ENCODE measurements at places on chromosomes 1 and 21.

- H3K4me1 ChIP-seq, result peaks cover 3% of the 10 kb centered on the region
- H3K36me3 ChIP-seq, result no peaks in the 10 kb centered on the region
- no peak overlapping the region for H3K27ac ChIP-seq
- H3K27me3 ChIP-seq, result no peaks in the 10 kb centered on the region
These were observed 38.9 kb upstream of the AJAP1 start for GRCh38 chr1:4615501-4615900.

GRCh38 chr1:83718338-83718737 is 280.6 kb downstream of the TTLL7 start:
- no peaks in the 10 kb centered on the region for H3K36me3 ChIP-seq
- no peak overlapping the region for H3K4me3 ChIP-seq
- no peak for DNase-seq
- no peaks in the 10 kb centered on the region for H3K4me1 ChIP-seq
- no peaks in the 10 kb centered on the region for H3K27me3 ChIP-seq

GRCh38 chr1:168096296-168097165 is 40.2 kb downstream of the GPR161 start:
- H3K4me1 ChIP-seq, result no peaks in the 10 kb centered on the region
- no peaks in the 10 kb centered on the region for H3K36me3 ChIP-seq
- DNase-seq, result no peak
- no peak overlapping the region for H3K4me3 ChIP-seq
- peaks cover 3% of the 10 kb centered on the region for H3K27me3 ChIP-seq

GRCh38 chr1:248752161-248753028 is 3.2 kb downstream of the LYPD8 start:
- peaks cover 2% of the 10 kb centered on the region for H3K4me1 ChIP-seq
- DNase-seq, result no peak
- no peaks in the 10 kb centered on the region for H3K36me3 ChIP-seq

GRCh38 chr1:87329051-87329525 is 408 bp downstream of the LMO4 start:
- peak overlapping the region; percentile 93 for H3K4me3 ChIP-seq
- H3K27me3 ChIP-seq, result peaks cover 39% of the 10 kb centered on the region
- H3K27ac ChIP-seq, result peak overlapping the region; percentile 91
- peaks cover 20% of the 10 kb centered on the region for H3K36me3 ChIP-seq
- H3K4me1 ChIP-seq, result peaks cover 38% of the 10 kb centered on the region

GRCh38 chr1:221032637-221033280 is 153.5 kb downstream of the HLX start:
- H3K4me3 ChIP-seq, result no peak overlapping the region
- peaks cover 7% of the 10 kb centered on the region for H3K4me1 ChIP-seq
- no peak overlapping the region for H3K27ac ChIP-seq
- no peak for DNase-seq
- H3K36me3 ChIP-seq, result no peaks in the 10 kb centered on the region

DNA sequence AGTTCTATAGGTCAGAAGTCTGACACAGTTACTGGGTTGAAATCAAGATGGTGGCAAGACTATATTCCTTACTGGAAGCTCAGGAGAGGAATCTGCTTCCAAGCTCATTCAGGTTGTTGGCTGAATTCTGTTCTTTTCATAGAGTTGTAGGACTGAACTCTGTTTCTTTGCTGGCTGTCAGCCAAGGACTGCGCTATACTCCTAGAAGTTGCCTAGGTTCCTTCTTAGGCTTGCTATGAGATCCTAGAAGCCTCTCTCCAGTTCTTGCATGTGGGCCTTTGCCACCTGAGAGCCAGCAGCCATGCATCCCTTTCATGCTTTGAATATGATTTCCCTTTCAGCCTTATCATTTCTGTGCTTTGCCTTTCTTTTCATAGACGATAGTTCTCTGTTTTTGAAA is 176.4 kb downstream of the RPS6KC1 start:
- H3K27ac ChIP-seq, result no peak overlapping the region
- H3K36me3 ChIP-seq, result no peaks in the 10 kb centered on the region
- DNase-seq, result no peak
- H3K4me3 ChIP-seq, result no peak overlapping the region
- H3K4me1 ChIP-seq, result peaks cover 3% of the 10 kb centered on the region

DNA sequence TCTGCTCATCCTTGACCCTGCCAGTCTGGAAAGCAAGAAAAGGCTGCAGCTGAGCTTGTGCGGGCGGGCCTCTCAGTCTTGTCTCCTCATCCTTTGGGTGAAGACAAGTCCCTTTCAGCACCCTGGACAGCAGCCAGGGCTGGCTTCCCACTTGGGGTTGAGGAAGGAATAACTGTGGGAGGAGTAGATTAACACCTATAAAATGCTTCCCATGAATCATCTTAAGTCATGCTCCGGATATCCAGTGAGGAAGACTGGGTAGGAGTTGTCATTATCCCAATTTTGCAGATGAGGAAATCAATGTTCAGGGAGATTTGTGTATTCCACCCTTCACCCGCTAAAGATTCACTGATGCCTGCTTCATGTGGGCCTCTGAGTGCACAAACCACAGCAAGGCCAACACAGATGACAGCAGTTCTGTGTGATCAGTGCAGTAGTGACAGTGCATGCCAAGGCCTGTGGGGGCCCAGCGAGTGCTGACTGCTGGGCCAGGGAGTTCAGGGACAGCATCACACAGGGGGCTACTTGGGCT is 20.1 kb upstream of the COL16A1 start:
- peak; percentile 37 for DNase-seq
- H3K4me1 ChIP-seq, result no peaks in the 10 kb centered on the region
- H3K4me3 ChIP-seq, result no peak overlapping the region
- peaks cover under 1% of the 10 kb centered on the region for H3K27me3 ChIP-seq
- H3K36me3 ChIP-seq, result no peaks in the 10 kb centered on the region

DNA sequence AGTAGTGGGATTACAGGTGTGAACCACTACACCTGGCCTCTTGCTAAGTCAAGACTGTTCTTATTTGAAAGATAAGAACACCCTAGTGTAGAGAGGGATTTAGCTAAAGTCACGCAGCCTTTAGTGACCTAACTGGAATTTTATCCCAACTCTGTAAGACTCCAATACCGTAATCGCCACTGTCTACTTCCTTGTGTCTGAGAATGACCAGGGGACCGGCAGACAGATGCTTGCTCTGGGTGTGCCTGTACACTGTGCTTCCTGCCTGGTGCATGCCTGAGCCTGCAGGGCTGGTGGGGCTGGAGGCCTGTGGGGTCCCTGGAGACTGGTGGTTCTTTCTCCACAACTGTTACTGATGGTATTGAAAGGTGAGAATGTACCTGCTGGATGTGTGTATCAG is 15.3 kb downstream of the MFSD2A start:
- no peak overlapping the region for H3K27ac ChIP-seq
- peaks cover 2% of the 10 kb centered on the region for H3K36me3 ChIP-seq
- H3K4me1 ChIP-seq, result peaks cover 5% of the 10 kb centered on the region
- H3K27me3 ChIP-seq, result no peaks in the 10 kb centered on the region

- DNase-seq, result no peak
- H3K4me3 ChIP-seq, result no peak overlapping the region
- no peaks in the 10 kb centered on the region for H3K36me3 ChIP-seq
- peaks cover 15% of the 10 kb centered on the region for H3K27me3 ChIP-seq
These were observed 51.0 kb downstream of the XCL1 start for GRCh38 chr1:168627370-168627769.

Measured in T-helper 2 cell treated with Interferon-gamma antibody and Interleukin-4, amounts not matched to agents 5 μg/mL and 100 μg/mL, for 36 hours (primary cell).